RWPE2 (cell line): ENCODE measurements at places on chromosomes 1 and 21.

GRCh38 chr1:168348146-168348709, 67.6 kb downstream of the TBX19 start:
- no peak for DNase-seq

DNA sequence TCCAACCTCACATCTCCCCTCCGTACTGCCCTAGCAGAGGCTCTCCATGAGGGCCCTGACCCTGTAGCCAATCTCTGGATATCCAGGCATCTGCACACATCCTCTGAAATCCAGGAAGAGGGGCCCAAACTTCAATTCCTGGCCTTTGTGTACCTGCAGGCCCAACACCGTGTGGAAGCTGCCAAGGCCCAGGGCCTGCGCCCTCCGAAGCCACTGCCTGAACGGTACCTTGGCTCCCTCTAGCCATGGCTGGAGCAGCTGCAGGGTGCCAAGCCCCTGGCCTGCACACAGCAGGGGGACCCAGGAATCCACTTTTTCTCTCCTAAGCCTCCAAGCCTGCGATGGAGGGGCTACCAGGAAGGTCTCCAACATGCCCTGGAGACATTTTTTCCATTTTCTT, 84.2 kb downstream of the PTGER3 start:
- DNase-seq: no peak

- no peak for DNase-seq
Measured at GRCh38 chr1:236159704-236160539, 17.6 kb downstream of the GPR137B start.

GRCh38 chr21:17527240-17527639, 14.4 kb downstream of the CXADR start:
- DNase-seq: no peak

DNA sequence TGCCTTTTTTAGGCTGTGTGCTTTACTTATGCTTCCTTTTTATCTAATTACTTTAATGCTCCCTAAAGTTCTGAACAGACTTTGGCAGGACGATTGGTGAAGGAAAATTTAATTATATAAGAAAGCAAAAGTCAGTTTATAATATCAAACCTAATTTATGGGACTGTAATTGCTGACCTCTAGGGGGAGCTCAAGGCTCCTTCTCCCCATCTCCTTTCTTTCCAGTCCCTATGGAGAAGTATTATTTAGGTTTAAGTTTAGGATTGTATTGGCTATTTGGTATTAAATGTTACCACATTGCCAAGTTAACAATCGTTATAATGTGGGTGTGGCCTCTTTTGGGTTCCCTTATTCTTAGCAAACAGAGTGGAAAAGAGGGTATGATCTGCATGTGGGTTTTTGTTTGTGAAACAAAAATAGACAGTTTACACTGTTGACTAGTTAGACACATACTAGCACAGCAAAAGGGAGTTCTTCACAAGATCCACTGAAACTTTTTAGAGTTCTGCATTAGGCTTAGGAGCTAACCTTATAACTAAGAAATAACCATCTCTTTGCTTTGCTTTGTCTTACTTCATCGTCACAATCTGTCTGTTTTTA, 48.2 kb upstream of the TNFSF4 start:
- no peak for DNase-seq

- peak; percentile 76 for DNase-seq
Measured at GRCh38 chr1:58823481-58824010, 39.7 kb upstream of the JUN start.

GRCh38 chr21:45954261-45954660, 27.3 kb upstream of the COL6A1 start:
- no peak for DNase-seq

- DNase-seq: no peak
Measured at GRCh38 chr1:22402356-22403053, 49.1 kb upstream of the ZBTB40 start.
